ENCODE measurements at places on chromosomes 16 and 17.

DNA sequence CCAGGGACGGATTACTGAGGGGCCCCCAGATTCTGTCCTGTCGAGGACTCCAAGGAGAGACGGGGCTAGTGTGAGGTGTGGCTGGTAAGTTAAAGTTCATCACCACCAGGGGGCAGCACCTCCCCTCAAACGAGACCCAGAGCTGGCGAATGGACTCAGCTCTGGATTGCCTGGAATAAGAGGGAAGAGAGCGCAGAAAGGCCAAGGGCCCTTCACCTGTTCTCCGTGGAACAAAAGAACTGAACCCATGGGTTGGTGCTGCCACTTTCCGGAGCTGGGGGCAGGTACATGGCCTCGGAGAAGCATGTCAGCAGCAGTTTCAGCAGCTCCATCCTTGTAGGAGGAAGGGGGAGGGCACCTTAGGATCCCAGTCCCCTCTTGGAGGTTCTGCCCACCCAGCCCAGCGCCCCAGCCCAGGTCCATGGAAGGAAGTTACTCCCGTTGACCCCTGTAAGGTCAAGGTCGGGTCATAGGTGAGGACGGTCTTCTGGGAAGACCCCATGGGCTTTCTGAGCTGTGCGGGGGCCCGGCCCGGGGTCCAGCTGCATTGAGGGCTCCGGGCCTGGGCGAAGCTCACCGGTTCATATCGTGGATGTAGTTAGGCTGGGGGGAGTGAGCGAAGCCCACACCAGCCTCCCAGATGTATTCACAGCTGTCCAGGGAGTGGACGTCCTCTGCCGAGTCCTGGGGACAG lies 10.8 kb downstream of the HID1 start:
- DNase-seq: peak; percentile 96

DNA sequence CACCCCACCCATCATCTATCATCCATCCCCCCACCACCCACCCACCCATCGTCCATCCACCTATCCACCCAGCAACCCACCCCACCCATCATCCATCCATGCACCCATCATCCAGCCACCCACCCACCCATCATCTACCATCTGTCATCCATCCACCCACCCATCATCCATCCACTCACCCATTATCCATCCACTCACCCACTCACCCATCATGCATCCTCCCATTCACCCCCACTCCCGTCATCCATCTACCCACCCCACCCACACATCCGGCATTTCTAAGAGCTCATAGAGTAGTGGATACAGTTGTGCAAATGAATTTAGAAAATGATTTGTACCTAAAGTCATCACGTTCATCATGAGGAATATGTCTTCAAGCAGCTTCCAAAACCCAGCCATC lies 405.1 kb downstream of the SNX29 start:
- DNase-seq: no peak

DNA sequence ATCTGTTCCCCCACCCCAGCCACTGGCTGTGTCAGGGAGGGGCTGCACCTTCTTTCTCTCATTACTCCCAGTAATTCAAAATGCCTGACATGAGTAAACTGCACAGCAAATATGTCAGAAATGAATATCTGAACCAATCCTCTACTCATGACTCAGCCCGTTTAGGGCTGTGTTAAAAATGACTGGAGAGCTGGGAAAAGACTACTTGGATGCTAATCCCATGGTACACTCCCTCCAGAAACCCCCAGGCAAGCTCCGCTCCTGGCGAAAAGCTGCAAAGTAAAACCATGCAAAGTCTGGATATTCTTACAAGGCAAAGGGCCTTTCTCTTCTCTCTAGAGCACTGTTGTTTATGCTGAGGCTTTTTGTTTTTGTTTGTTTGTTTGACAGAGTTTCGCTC lies 448.1 kb upstream of the DYNLRB2 start:
- no peak for DNase-seq

DNA sequence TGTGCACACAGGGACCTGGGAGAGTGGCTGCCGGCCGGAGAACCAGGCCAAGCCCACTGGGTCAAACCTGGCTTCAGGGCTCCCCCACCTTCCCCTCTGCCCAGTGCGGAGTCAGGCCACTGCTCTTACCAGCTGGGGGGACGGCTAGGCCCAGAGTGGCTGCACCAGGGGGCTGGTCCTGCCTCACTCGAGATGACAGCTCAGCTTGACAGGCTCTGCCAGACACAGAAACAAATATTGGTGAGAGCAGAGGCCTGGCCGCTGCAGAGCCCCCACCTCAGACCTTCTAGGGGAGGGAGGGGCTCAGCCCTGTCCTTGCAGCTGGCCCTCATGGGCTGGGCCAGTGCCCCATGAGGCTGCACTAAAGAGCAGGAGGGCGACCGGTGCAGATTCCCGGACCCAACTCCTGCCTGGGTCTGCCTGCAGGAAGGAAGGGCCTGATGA lies 4.5 kb downstream of the NUDT16L1 start:
- DNase-seq: no peak

GRCh38 chr17:58337600-58338453 lies 9.2 kb upstream of the TSPOAP1 start:
- DNase-seq: peak; percentile 95

- no peak for DNase-seq
Observed at GRCh38 chr17:45815752-45816151, 28.9 kb upstream of the SPPL2C start.

DNA sequence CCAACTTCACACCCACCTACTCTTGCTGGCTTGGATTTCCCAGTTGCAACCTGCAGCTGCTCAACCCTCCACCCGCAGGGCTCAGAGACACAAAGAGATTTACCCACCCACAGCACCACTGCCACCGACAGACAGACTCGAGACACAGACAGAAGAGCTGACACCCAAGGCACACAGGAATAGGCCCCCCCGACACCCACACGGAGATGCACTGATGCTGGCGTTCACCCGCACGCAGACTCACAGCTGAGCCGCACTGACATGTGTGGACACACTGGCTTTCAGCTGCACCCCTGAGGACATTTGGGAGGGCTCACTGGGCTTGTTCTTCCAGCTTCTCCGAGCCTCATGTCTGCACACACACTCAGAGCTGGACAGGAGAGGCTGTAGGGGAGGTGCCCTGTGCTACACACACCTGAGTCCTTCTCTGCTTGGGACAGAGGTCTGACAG lies 8.2 kb downstream of the STX1B start:
- no peak for DNase-seq

DNA sequence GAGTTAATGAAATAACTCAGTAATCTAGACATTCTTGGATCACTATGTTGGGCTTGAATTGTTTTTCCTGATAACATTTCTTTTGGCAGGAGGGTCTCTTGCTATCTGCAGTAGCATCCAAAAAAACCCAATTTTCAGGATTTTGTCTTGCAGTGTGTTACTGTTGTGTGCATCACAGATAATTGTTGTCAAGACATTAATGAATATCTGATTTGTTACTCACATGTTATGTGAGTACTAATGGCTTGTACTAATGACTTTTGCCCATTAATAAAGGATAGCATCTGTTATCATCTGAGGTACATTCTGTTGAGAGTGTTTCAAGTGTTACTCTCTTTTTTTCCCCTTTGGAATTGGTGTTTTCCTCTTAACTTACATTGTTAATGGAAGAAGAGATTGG lies 10.0 kb downstream of the PRKAR1A start:
- no peak for DNase-seq

GRCh38 chr16:30758988-30759491 lies 2.8 kb downstream of the CFAP119 start:
- DNase-seq: no peak

- DNase-seq: peak; percentile 32
Observed at GRCh38 chr17:58300336-58300735, 19.6 kb upstream of the MPO start.

- DNase-seq: no peak
Observed at GRCh38 chr16:49704586-49705155, 151.2 kb downstream of the ZNF423 start.

DNA sequence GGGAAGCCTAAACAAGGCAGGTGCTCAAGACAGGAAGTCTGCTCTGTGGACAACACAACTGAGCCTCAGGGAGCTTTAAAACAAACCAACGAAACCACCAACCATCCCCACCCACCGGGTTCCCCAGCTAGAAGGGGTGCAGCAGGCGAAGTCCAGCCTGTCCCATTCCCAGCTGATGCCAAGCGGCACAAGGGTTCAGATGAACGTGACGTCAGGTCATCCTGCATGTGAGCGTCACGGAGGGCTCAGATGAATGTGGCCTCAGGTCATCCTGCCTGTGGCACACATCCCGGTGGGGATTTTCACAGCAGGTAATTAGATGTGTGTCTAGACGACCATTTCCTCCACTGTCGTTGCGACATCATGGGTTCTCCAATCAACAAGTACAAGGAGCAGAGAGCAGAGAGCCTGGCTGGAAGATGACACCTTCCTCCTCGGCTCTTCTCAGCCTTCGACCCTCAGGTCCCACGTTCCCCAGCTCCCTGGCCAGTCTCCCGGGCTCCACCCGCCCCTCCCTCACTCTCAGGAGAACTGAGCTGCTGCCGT lies 246.5 kb downstream of the FOXL1 start:
- DNase-seq: no peak

DNA sequence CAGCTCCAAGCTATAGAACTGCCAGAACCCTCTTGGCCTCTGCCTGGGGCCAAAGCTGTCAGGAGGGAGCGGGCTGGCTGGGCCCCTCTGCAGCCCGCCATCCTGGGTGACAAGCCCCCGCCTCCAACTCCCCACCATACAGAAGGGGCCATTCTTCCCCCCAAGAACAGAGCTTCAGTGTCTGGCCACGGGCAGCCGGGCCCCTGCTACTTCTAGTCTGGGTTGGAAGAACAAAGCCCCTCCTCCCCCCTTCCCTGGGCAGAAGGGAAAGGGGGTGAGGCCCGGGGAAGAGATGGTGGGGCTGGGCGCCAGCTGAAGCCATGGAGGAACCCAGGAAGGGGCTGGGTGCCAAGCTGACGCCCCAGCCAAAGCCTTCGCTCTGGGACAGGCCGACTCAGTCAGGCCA lies 9.0 kb downstream of the NAT9 start:
- DNase-seq: no peak

GRCh38 chr17:79833744-79834564 lies 5.3 kb downstream of the CBX4 start:
- no peak for DNase-seq

- DNase-seq: no peak
Observed at GRCh38 chr16:79484237-79484636, 116.3 kb downstream of the MAF start.

- peak; percentile 74 for DNase-seq
Observed at GRCh38 chr16:3158026-3158509, 23.2 kb downstream of the ZNF213 start.

DNA sequence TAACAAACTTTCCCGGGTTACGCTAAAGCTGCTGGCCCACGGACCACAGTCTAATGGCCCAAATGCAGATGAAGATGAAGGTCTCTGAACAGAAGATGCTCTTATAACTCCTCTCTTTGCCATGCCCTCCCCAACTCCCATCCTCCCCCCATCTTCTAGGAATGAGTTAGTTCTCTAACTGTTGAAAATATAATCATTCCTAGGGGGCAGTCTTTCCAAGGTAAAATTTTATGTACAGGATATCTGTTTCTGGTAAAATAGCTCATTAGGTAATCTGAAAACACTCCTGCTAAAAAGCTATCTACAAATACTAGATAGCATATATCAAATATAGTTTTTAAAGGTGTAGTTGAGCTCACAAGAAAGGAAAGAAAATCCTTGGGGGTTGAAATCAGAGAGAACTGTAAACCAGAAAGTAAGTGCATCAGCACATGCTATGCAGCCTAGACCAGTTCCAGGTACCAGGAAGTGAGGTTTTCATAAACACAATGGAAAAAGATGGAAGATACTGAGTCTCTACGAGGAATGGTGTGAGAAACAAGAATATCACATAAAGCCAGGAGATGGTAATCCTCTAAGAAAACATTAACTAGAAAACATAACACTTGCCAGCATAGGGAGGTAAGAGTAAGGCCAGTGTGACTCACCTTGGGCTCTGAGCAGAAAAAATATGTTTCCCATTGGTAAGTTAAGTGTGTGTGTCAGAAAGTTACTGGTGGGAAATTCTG lies 38.1 kb downstream of the CMC2 start:
- no peak for DNase-seq

- peak; percentile 77 for DNase-seq
Observed at GRCh38 chr17:58447039-58447975, 30.0 kb upstream of the RNF43 start.

DNA sequence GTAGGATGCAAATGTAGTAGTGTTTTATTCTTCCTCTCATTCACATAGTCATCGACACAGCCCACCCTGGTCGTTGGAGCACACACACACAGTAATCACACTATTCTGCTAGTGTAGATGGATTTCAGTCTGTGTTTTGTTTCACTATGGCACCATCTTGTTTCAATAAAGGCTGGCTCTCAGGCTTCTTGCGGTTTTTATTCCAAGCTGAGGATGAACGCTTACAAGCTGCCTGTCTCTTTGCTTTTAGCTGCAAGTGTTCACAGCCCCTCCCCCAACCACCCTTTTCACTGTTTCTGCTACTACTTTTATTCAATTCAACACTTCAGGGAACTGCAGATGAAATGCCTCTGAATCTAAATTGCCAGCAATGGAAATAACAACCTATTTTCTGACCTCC lies 140.9 kb upstream of the PMFBP1 start:
- DNase-seq: no peak

- no peak for DNase-seq
Observed at GRCh38 chr17:39225308-39225958, at the start of gene STAC2. STAC2 (minus strand) TSS chr17:39225945; CDS start chr17:39225502, 443 bp downstream.

GRCh38 chr17:6388416-6388815 lies 46.5 kb downstream of the AIPL1 start:
- DNase-seq: no peak

GRCh38 chr17:13546851-13547250 lies 54.9 kb downstream of the HS3ST3A1 start:
- DNase-seq: no peak

DNA sequence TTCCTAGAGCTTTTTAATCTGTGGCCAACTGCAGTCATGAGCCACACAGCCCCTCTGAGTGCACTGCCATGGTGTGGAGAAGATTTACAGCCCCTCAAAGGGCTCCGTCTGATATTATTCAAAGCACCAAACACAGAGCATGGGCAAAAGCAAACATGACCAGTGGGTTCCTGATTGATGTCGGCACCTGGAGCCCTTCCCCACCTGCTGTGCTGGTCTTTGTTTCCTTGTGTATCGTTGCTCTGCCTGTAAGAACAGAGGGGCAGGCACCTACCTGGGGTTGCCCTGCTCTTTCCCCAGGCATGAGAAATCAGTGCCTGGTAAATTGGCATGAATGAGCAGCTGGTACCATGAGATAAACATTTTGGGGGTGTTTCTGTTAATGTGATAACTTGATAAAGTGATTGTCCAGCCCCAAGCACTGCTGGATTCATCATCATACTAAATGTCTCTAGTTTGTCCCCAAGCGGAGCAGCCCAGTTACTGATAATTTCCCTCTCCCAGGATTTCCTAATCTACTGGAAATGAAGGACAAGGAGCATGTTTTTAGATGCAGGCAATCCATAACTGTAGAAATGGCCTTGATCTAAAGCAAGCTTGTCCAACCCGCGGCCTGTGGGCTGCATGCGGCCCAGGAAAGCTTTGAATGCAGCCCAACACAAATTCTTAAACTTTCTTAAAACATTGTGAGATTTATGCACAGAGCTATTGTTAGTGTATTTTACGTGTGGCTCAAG lies 5.0 kb upstream of the SPIRE2 start:
- no peak for DNase-seq
